ENCODE measurements at places on chromosomes 5 and 9.

DNA sequence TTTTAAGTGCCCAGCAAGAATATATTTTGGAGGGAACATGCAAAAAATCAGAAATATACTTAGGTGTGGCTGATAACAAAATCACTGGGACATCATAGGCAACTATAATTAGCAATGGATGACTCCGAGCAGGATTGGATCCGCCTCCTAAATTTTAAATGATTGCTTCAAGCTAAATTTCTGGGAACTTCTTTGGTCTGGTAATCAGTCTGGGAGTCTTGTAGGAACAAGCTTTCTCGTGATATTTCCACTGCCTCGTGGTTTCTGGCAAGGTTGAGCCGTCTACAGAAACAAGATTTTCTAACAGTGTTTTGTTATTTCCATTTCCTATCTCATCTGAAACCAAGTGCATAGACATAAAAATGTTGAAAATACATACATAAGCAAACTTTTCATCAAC, 232.6 kb downstream of the BNC2 start:
- DNase-seq, result no peak

GRCh38 chr5:64874753-64875152, 106.0 kb downstream of the CWC27 start:
- no peak for DNase-seq

DNA sequence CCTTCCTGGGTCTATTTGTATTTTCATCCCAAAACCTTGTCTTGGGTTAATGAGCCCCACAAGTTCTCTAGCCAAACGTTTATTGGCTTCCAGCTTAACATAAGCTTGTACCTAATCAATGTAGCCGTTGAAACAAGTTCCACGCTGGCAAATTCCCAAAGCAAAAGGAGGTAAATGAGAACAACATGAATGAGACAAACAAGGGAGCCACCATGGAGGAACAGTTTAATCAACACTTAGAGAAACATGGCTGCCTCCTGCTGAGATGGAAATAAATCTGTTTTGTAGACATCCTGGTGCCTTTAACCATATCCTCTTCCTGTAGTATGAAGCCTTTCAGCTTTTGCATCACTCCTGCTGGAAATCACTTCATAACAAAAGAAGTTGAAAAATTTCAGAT, 166.6 kb upstream of the NFIB start:
- no peak for DNase-seq

GRCh38 chr5:100595152-100595811, 60.1 kb downstream of the FAM174A start:
- peak; percentile 24 for DNase-seq

DNA sequence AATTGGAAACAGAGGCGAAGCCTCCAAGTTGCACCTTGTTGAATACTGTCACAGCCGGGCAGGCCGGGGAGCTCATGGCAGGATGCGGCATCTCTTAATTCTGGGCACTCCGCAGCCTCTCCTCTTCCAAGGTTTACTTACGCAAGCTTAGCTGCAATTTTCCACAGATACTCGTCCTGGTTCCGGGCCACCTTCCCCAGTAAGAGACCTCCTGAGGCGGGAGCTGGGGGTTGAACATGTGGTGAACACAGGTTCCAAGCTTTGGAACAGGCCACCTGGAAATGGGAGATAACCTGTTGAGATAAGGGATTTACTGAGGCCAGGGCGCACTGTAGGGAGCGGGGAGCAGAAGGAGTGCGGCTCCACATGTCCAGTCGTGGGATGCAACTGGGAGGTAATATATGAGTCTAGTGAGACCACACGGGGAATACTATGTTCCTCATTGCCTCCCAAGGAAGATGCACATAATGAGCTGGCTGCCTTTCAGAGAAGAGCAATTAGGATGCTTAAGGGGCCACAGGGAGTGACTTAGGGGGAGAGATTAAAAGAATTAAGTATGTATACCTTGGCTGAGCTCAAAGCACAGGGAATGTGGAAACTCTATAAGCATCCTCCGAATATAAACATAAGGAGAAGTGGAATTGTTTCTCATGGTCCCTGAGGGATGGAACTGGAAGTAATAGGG, 335.2 kb downstream of the CWC27 start:
- no peak for DNase-seq

DNA sequence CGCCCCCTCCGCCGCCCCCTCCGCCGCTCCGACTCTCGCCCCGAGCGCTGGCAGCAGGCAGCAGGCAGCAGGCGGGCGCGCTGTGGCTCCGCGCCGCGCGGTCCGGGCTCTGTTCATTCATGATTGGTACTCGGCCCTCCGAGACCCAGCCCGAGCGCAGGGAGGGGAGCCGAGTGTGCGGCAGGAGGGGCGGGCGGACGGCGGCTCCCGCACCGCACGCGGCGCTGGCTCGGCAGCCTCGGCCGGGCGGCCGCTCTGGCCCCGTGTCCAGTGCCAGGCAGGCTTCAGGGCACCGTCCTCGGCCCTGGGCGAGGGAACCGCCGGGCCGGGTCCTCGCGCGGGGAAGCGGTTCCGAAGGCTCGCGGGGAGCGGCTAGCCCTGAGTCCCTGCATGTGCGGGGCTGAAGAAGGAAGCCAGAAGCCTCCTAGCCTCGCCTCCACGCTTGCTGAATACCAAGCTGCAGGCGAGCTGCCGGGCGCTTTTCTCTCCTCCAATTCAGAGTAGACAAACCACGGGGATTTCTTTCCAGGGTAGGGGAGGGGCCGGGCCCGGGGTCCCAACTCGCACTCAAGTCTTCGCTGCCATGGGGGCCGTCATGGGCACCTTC, at the start of gene KCNIP1:
Gene KCNIP1, plus strand, starts transcription at position 31 of the 607 bp plus-strand sequence.
- DNase-seq, result no peak

- peak; percentile 57 for DNase-seq
These were observed 74.8 kb downstream of the SLF1 start for GRCh38 chr5:94693043-94693822.

DNA sequence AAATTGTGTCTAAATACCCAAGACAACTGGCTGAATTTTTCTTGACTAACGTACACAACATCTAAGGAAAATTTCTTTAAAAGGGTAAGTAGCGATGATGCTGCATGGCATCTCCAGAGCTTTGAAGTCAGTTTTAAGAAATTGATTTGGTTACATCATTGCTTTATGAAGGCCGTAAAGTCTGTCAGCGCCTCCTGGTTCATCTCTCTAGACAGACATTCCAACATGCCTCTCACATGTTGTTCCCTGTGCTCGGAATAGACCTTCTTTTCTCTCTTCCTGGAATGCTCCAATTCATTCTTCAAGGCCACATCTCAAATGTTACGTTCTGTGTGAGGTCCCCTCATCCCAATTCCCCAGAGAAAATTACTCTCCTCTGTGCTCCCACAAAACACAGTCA, 108.7 kb upstream of the SSBP2 start:
- DNase-seq, result no peak

GRCh38 chr9:137762414-137763061, 115.0 kb upstream of the CACNA1B start:
- no peak for DNase-seq

- no peak for DNase-seq
These were observed 48.7 kb upstream of the HOMER1 start for GRCh38 chr5:79562351-79563246.

DNA sequence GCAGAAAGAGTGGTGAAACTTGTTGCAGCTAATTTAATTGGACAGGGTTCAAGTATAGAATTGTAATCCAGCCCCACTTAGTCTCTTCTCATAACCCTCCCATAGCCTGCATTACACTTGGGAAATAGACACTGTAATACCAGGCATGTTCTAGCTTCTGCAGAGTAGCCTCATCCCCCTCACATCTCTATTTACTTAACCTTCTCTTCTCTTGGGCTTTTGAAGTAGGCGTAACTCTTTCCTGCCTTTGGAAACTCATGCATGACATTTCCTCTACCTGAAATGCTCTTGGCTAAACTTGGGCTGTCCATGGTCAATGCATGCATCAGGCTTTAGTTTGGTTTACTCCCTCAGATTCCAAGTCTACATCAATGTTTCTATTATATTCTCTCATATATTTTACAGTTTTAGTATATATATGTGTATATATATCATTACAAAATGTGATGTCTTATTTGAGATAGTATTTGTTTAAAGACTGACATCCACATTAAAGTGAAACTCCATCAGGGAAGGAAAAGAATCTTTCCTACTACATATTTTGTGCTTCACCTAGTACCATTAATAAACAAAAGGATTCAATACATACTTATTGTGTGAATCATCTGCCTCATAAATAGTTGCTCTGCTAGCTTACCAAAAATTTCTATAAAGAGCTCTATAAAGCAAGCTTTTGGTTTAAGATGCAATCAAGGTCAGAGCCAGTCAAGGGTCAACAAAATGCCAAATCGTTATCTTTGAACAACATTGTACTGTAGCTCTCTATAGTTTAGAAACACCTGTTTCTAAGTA, 1158.0 kb downstream of the MAT2B start:
- DNase-seq, result no peak

- DNase-seq, result no peak
These were observed 99.4 kb upstream of the DMRT1 start for GRCh38 chr9:742104-742503.

All from pons (tissue), 1 donor.